ENCODE measurements at places on chromosomes 5 and 9.
A peak's percentile ranks its signal among the peaks of the same experiment; 100 is the strongest.

- no peak for DNase-seq
Measured at GRCh38 chr5:14270209-14270702, 127.1 kb downstream of the TRIO start.

- no peak for DNase-seq
Measured at GRCh38 chr9:97474372-97474925, 27.0 kb upstream of the TMOD1 start.

- DNase-seq, result peak; percentile 65
Measured at GRCh38 chr5:35672995-35673394, 55.3 kb downstream of the SPEF2 start.

DNA sequence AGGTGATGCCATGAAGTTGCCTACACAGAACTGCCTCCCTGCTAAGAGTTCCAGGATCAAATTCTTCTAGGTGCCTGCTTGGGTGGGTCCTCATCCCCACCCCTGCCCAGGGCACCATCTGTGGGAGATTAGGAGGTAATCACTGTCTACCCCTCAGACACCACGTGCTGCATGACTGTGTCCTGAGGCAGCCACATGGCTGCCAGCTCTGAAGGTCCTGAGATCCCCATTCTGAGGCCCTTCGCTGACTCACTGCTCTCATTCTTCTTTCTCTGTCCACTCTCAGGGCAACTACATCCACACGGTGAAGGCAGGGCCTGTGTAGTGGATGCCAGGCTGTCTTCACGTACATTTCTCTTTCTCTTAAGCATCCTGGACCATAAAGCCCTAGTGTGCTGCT, 222.9 kb upstream of the ANKRD55 start:
- no peak for DNase-seq

DNA sequence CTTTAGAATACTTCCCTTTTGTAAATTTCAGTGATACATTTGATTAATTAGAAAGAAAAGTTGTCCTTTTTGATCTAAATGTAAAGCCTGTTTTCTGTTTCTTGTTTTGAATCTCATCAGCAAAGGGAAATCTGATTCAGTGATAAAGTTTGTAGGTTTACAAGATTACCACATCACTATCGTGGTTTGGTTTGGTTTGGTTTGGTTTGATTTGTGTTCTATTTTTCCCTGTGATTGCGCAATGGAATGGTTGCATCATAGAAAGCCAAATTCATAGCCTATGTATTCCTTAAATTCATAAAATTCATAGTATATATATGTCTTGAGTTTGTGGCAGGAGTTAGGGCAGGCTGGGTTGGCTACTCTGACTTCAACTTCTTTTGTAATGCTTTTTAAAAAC, 15.2 kb downstream of the SRFBP1 start:
- DNase-seq, result no peak

DNA sequence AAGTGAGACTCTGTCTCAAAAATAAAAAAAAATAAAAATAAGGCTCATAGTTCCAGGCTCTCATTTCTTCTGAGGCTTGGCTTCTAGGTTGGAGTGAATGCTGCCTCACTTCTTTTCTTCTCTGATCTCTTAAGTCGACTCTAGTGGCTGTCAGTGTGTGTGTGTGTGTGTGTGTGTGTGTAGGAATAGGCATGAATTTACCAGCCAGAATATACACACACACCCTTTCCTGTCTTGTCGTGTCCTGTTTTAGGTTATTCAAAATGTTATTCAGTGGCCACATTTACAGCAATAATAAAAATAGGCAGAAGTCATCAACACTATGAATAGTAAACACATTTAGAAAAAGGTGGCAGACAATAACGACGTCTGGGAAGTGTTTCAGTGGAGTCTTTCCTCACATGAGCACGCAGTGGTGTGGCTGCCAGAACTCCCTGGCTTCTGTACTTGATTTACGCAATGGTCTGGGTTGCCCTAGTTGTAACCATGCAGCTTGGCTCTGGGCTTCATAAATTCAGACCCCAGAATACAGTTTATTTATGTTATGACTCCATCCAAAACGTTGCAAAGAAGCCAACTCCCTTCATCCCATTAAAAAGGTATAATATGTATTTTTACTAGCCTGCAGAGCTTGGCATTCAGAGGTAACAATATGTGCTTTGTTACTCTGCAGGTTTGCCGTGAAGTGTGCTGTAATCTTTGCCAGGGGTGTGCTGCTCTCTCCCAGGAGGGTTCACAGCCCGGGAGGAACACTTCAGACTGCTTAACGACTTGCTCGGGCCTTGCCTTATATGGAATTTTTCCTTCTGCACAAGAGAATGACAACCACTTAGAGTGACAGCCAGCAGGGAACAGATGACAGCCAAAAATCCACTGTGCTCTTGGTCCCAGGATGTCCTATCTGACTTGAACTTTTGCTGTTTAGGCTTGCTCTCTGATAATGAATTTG, 34.4 kb upstream of the PALM2AKAP2 start:
- DNase-seq, result no peak

DNA sequence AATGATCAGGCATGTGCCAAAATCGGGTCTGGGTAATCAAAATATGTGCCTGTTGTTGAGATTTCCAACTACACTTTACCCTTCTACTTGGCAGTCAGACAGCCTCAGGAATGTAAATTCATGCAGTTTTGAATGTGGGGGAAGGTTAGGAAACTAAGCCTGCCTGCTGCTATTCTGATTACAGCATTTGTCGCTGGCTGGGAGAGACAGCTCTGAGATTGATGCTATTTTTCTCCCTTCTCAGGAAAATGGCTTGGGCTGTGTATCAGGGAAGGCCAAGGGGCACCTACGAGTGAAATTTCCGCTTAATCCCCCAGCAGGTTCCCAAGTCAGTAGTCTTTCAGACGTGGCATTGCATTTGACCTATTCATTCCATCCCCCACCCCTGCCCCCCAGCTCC, 3.6 kb upstream of the RGS7BP start:
- DNase-seq, result no peak

GRCh38 chr9:91084896-91085516, 276.7 kb downstream of the AUH start:
- no peak for DNase-seq

- no peak for DNase-seq
Measured at GRCh38 chr9:135850737-135851136, 56.6 kb downstream of the CAMSAP1 start.

All from naive thymus-derived CD8-positive, alpha-beta T cell (primary cell).